Adrenal gland (tissue), 19 donors: ENCODE measurements at places on chromosomes 3 and 15. TPM values are rescaled to one million over a fixed set of nuclear protein-coding genes. Genes with fewer than 3 reads are reported as not detected.
A peak's percentile ranks its signal among the peaks of the same experiment; 100 is the strongest.

THAP10 gene
- 4.6 TPM for total RNA-seq

RASL12 gene
- total RNA-seq = 1.4 TPM

SHC4 gene
- total RNA-seq = 0.52 TPM

TCF12 gene
- 65.2 TPM for total RNA-seq

TMEM212 gene
- total RNA-seq = not detected

STRA6 gene
- total RNA-seq = not detected

CASR gene
- not detected for total RNA-seq

SLC15A2 gene
- 4.0 TPM for total RNA-seq

- DNase-seq = no peak
Measured at GRCh38 chr3:124684459-124684858, 45.8 kb upstream of the UMPS start.

DNA sequence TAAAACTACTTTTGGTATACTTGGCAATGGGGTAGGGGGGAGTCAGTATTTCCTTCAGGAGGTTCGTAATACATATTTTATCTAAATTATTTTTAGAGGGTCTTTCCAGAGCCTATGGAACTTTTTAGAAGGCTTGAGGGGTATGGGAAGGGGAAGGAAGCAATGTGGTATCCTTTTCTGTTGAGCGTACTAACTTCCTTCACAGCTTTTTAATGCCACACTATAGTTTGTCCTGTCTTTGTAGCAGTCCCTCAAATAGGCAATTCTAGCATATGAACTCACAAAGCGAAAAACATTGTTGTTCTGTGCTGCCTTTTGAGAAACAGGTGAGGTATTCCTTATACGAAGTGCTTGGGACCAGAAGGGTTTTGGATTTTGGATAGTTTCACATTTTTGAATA, 22.3 kb upstream of the P2RY13 start:
- no peak for DNase-seq

DNA sequence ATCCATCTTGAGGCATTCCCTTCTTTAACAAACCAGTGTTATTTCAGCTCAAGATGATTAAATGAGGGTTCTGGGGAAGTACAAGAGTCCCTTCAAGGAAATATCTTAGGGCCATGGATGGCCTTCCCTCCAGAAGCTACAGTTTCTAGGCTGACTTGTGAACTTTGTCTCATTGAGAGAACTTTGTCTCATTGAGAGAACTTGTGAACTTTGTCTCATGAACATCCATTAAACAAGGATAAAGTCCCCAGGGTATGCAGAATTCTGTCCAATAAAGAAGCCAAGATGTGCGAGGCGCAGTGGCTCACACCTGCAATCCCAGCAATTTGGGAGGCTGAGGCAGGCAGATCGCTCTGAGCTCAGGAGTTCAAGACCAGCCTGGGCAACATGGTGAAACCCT, 341.5 kb downstream of the THSD4 start:
- no peak for DNase-seq

GRCh38 chr15:84979651-84980050, 2.0 kb upstream of the PDE8A start:
- peak; percentile 79 for DNase-seq

DNA sequence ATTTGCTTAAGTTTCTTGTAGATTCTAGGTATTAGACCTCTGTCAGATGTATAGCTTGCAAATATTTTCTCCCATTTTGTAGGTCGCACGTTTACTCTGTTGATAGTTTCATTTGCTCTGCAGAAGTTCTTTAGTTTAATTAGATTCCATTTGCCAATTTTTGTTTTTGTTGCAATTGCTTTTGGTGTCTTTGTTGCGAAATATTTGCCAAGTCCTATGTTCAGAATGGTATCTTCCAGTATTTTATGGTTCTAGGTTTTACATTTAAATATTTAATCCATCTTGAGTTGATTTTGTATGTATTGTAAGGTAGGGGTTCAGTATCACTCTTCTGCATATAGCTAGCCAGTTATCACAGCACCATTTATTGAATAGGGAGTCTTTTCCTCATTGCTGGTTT, 64.9 kb downstream of the CHCHD6 start:
- no peak for DNase-seq

DNA sequence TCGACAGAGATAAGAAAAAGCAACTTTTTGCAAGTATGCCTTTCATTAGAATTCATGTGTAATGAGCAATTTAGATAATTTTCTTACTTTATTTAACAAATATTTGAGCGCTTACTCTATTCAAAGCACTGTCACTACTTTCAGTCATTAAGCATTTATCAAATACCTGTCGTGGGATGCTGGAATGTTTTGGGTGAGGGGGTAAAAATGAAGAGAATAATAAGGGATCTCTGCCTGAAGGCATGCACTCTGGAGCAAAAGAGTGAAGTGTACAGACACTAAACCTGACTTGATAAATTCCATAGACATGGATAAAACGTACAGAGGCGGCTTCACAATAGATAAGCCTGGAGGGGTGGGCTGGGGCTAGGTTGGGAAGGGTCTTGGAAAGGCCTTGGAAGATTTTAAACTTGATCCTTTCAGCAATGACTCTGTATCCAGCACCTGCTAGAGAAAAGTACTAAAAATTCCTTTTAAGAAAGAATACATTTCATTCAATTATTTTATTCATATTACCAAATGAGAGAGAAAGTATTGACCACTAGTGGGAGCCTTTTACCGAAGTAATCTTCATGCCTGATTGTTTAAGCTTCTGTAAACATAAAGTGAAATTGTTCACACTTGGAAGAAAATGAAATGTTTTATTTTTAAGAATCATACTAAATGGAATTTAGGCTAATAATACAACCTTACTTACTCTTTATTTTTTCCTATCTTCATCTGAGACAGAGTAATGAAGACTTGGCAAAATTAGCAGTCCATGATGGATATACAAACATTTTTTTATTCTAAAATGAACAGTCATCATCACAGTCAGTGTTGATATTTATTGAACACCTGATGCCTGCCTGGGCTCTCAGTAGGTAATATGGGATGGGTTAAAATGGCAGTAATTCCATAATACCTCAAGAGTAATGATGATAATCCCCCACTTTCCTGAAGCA, 113.2 kb downstream of the PPP2R3A start:
- no peak for DNase-seq

DNA sequence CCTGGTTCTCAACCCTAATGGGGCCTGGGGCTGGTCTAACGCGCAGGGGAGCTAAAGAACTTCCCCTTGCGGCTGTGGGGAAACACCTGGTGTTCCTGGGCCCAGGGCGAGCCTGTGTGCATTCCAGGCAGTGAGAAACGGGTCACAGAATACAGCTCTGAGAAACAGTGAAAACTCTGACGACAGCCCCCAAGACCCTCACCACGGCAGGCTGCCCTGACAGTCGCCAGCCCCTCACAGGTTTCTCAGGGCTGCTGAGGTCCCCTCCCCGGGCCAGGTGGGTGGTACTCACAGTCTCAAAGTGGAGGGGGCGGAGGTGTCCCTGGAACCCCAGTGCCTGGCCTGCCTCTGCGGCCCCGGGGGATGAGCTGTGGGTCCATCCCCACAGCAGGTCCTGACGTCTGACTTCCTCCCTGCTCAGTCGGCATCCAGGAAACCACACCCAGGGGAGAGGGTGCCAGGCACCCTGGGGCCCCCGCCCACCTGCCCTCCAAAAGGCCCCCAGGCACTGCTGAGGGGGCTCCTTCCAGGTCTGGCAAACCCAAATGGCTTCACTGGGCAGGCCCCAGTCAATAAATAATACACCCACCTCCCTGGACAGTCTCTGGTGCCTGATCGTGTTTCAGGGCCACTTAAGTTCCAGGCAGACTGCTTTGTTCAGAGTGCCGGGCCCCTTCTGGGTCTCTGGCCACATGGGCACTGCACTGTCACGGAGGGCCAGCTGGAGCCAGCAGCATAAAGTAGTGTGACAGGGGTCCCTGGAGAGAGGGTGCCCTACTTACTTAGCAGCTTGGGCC, 57.7 kb downstream of the IQSEC1 start:
- DNase-seq = peak; percentile 42

DNA sequence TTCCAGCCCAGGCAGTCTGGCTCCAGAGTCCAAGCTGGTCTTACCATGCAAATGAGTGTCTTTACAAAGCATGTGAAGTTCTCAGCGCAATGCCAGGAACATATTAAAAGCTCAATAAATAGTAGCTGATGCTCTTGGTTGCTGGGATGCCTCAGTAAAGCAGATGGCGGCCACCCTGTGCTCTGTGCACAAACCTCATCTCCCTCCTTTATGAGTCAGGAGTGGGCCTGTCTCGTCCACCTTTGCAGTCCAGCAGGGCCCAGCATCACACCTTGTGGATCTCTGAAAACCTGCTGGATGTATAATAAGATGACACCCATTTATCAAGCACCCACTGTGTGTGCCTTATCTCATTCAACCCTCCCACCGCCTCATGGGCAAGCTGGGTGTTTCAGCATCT, 42.7 kb downstream of the FAM174B start:
- no peak for DNase-seq

GRCh38 chr15:71048913-71049675, 66.2 kb upstream of the THSD4 start:
- no peak for DNase-seq

- no peak for DNase-seq
Measured at GRCh38 chr3:13668136-13668535, 119.2 kb downstream of the FBLN2 start.

DNA sequence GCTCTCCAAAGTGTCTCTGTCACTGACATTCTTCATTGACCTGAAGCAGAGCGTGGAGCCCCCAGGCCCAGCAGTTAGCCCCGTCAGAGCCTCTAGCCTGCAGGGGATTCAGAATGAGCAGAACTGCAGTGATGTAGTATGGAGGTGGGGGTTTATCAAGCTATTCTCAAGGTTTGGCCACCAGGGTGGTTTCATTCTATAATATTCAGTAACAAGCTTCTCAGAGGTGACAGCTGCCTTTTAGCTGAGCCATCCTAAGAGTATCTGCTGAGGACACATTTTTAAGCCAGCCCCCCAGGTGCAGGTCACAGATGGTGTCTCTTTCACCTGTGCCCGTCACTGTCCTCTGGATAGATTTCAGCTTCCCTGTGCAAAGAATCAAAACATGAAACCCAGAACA, 31.9 kb downstream of the CMTM7 start:
- no peak for DNase-seq

DNA sequence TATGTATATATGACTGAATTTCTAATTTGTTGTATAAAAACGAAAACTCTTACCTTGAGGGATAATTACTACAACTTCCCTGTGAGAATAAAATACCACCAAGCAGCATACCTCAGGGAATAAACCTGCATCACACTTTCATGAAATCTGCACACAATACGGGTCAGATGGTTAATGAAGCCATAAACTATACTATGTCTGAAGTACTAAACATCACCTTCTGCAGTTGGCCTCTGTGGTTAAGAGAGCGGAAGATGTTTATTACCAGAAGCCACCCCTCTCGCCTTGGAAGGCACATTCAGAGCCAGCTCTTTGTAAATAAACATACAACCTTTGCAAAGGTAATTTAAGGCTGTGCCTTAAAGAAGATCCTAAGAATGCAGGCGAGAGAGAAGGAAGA, 462.1 kb upstream of the NR2F2 start:
- no peak for DNase-seq

DNA sequence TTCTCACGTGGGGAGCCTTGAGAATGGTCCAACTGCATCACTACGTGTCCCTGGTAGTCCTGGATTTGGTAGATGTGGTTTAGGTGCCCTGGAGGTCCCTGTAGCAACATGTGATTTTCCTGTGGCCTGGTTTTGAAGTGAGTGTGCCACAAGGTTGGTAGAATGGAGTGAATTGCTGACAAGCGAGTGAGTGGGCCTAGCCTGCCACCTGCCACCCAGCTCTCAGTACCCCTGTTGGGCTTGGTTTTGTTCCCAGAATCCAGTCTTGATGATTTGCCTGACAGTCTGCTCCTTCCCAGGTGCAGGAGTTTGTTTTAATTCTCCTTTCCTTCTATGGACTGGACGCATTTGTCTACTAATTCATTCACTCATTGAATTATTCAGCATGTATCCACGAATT, 19.4 kb downstream of the RPLP1 start:
- DNase-seq = no peak

DNA sequence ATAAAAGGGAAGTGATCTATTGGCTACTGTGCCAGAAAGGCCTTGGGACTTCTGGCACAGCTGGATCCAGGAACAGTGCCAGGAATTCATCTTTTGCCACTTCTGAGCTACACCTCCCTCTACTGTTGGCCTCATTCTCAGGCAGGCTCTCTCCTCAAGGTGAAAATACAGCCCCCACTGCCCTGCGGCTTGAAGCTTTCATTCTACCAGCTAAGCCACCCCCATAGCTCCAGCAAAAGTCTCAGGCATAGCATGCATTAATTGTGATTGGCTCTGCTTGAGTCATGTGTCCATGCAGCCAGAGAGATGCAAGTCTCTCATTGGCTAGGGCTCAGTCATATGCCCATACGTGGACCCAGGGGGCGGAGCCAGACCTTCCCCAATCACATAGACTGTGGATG, 142.4 kb downstream of the TPRA1 start:
- peak; percentile 39 for DNase-seq

- no peak for DNase-seq
Measured at GRCh38 chr3:82685761-82686160, 924.3 kb upstream of the GBE1 start.

- DNase-seq = no peak
Measured at GRCh38 chr15:69098771-69099170, 61.7 kb upstream of the GLCE start.

- DNase-seq = no peak
Measured at GRCh38 chr15:70505411-70505919, 257.9 kb downstream of the UACA start.
